ENCODE measurements at places on chromosomes 1 and 21.

GRCh38 chr1:116168277-116169032 is 57.3 kb downstream of the MAB21L3 start:
- DNase-seq, result peak; percentile 76

DNA sequence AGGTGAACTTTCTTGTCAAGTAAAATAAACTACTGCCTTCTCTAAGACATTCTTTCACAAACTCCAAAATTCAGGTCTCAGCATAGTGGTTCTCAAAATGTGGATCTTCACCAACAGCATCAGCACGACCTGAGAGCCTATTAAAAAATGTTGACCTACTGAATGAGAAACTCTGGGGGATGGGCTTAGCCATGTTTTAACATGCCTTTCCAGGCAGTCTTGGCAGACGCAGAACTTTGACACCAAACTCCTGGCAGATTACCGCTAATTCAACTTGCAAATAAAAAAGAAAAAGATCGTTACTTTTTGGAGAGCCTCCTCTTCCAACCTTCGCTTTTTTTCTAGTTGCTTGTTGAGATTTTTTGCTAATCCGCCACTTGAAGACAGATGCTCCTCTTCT is 35.1 kb downstream of the ARHGAP29 start:
- DNase-seq, result no peak

GRCh38 chr1:25803368-25803767 is 3.4 kb downstream of the SELENON start:
- no peak for DNase-seq

DNA sequence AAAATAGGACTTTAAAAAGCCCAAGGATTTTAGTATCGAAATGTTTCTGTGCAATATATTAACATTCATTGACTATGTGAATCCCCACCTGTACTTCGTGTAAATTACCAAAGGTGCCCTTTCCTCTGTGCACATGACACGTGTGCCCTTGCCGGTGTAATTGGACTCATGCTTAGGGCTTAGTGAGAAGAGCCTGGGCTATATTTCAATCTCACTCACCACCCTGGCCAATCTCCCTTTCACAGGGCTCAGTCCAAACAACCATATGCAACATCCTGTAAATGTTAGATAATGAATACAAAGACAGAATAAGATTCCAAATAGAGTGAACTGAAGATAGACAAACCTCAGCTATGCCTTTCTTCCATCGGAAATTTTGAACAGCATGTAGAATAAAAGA is 564.3 kb downstream of the USP25 start:
- DNase-seq, result no peak
